Posterior cingulate gyrus (tissue), 11 donors: ENCODE measurements at places on chromosomes 1 and 21.
A peak's percentile ranks its signal among the peaks of the same experiment; 100 is the strongest.

GRCh38 chr1:220430586-220430985 lies 97.3 kb upstream of the MARK1 start:
- DNase-seq = no peak

GRCh38 chr1:3598522-3599285 lies 12.6 kb downstream of the MEGF6 start:
- no peak for DNase-seq

DNA sequence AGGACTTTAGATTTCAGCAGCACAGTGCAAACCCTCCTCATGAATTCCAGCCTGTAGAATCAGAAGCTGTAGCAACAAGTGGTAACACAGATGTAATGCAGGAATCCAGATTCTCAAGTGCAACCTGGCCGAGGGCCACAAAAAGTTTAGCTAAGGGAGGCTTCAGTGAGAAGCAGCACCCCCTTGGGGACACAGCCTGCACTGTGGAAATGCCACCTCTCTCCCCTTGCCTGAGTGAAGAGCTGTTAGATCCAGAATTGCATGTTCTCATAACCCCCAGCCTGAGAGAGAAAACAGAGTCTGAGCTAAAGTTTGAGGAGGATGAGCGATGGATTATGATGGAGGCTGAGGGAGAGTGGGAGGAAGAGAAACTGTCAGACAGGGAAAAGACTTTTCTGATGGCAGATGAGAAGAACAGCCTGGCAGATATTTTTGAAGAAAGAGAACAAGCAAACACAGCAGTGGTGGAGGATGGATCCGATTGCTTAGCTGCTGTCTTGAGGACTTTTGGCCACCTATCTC lies 80.5 kb upstream of the BMP8A start:
- DNase-seq = peak; percentile 62

GRCh38 chr1:222242492-222242891 lies 305.4 kb downstream of the HHIPL2 start:
- no peak for DNase-seq

DNA sequence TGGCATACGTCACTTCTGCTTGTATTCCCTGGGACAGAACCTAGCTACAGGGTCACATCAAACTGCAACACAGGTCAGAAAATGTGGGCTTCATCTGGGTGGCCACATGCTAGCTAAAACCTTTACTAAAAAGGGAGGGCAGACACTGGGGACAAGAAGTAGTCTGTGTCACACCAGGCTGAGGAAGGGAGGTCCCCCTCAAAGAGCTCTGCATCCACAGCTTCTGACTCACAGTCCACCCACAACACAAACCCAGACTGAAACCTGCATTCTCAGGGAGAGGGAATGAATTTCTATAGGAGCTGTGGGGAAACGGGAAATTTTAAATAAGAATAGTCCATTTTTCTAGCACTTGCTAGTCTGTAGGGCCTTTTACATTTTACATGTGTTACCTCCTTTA lies 16.2 kb downstream of the OLIG2 start:
- no peak for DNase-seq

GRCh38 chr21:27380303-27380702 lies 413.4 kb upstream of the ADAMTS5 start:
- DNase-seq = no peak

DNA sequence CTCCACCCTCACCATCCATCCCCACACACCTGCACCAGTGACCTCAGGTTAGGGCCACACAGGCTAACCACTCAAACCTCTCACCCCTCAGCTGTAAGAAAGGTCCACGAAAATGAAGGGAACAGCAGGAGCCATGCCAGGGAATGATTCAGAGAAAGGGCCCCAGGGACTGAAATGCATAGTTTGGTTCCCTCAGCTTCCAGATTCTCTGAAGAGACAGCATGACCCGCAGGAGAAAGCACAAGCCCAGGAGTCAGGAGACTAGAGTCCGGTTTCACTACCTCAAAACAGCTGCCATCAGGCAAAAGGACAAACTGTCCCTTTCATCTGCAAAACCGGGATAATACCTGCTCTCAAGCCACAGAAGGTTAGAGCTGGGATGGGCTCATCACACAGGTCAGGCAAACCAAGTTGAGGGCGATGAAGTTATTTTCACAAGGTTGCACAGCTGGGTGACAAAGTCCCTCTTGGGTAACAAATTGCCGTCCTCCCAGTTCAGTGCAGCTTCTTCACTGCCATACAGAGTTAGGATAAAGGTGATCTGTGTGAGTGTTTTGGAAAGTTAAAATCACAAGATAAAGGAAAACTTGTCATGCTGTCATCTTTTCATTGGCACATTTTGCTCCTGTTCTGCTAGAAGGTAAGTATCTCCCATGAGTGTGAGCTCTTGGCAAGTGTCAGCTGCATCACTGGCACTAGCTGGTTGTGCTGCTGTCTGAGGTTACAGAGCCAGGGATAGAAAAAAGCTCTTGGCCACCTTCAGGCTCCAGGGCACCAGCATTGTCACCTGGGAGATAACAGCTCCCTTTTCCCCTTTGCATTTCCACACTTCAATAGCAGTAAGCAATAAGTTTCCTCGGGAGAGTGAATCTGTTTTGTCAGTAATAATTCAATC lies 120.4 kb downstream of the KCNH1 start:
- DNase-seq = no peak

GRCh38 chr1:50704126-50704525 lies 255.9 kb downstream of the FAF1 start:
- DNase-seq = no peak

DNA sequence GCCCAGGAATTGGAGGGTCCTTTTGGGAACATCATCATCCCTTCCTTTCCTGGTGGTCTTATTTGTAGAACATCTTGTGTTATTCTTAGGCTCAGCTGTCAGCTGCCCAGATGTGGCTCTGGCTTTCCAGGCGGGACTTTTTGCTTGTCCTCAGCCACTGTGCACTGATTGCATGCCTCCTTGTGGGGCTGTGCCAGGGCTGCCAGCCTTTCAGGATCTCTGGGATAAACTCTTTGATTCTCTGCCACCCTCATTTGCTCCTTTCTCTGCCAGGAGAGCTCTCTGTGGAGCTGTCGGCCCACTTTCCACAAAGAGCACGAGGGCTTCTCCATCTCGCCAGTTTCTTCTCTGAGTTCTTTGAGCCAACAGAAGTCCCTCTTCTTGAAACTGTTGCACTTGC lies 63.1 kb downstream of the PTPRU start:
- no peak for DNase-seq
